Stimulated activated CD8-positive, alpha-beta memory T cell treated with anti-CD3 and anti-CD28 coated beads, Interleukin-4, amount 100 ng/mL, for 1 hour (primary cell): ENCODE measurements at places on chromosomes 2 and 18.

DNA sequence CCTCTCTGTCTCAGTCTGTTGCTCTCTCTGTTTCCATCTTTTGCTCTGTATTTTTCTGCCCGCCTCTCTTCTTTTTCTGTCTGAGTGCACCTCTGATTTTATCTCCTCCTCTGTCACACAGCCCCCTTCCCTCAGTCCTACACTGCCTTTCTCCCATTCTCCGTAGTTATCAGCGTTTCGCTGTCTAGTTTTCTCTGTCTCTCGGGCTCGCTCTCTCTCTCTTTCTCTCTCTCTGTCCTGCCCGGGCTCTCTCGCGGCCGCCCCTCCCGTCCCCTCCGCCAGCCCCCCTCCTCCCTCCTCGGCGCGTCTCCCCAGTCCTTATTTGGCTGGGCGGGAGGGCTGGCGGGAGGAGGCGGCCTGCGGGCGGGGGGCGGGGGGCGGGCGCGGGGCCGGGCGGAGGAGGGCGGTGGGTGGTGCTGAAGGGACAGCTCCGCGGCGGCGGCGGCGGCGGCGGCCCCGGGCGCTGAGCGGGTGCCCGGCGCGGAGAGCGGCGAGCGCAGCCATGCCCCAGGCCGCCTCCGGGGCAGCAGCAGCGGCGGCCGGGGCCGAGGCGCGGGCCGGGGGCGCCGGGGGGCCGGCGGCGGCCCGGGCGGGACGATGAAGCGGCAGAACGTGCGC, at the start of gene KCNK3:
Gene KCNK3, plus strand, starts transcription at position 444 of the 618 bp plus-strand sequence. Its CDS starts 154 bp downstream, at position 598.
- no peak for DNase-seq

- no peak for DNase-seq
These were observed 92.2 kb downstream of the DPP4 start for GRCh38 chr2:161981679-161982250.

DNA sequence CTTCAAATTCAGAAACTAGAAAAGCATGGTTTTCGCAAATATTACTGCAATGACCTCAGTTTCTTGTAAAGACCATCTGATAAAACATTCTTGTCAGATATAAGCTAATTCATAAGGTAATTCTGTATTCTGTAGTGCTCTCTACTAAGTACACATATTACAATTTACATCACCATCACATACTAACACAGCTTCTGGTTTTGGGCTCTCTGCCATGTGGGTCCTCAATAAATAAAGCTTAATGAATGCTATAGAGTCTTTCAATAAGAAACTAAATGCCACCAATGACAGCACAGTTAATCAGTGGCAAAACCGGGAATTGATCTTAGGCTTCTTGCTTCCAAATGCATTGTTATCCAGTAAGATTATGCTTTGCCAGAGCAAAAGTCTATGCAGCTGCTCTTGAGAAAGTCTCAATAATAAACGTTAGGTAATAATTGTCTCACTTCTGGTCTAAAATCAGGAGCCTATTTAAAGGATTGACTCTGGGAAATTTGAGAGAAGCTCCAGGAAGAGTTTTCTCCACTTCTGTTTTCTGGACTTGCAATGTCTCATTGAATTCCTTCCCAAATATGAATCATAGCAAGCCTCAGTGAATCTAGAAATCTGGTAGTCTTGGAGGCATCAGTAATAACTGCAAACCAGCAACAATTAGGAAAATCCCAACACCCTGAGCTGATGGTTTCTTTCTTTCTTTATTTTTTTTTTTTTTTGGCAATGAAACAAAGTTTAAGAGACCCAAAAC, 67.9 kb upstream of the RAPGEF4 start:
- no peak for DNase-seq

- DNase-seq: no peak
These were observed at the start of gene CSRNP3 for GRCh38 chr2:165469417-165469816. Gene CSRNP3 (plus strand): TSS chr2:165469698. CDS start chr2:165595066, 125,368 bp downstream.

DNA sequence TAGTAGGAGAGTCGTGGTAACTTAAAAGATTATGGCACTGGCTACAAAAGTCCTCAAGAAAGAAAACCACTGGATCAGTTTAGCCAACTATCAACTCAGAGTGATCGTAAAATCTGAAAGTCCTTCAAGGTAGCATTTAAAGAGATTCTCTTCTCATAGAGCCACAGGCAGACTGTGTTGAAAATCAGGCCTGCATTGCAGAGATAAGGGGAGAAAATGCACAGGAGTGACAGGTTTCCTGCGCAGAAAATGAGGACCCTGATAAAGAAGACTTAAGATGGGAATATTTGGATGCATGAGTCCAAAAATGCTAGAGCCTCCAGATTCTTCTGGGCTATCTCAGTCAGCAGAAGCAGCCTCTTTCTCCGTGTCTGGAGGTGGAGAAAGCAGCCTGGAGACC, 360.9 kb downstream of the PLCL1 start:
- no peak for DNase-seq

DNA sequence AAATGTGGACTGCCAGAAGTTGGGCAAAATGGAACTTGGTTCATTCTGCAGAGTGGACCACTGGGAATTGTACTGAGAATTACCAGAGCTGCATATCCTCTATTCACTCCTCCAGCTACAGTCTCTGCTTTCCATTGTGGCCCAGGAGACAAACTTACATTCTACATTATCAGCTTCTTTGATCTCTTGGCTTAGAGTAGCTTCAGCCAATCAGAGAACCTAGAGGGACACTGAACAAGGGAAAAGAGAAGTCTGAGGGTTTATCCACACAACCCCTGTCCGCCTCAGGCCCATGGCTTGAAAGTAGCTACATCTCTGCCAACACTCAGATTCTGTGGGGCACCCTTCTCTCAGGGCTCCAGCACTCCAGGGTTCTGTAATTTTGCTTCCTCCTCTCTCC, 251.1 kb downstream of the TRIB2 start:
- DNase-seq: no peak

DNA sequence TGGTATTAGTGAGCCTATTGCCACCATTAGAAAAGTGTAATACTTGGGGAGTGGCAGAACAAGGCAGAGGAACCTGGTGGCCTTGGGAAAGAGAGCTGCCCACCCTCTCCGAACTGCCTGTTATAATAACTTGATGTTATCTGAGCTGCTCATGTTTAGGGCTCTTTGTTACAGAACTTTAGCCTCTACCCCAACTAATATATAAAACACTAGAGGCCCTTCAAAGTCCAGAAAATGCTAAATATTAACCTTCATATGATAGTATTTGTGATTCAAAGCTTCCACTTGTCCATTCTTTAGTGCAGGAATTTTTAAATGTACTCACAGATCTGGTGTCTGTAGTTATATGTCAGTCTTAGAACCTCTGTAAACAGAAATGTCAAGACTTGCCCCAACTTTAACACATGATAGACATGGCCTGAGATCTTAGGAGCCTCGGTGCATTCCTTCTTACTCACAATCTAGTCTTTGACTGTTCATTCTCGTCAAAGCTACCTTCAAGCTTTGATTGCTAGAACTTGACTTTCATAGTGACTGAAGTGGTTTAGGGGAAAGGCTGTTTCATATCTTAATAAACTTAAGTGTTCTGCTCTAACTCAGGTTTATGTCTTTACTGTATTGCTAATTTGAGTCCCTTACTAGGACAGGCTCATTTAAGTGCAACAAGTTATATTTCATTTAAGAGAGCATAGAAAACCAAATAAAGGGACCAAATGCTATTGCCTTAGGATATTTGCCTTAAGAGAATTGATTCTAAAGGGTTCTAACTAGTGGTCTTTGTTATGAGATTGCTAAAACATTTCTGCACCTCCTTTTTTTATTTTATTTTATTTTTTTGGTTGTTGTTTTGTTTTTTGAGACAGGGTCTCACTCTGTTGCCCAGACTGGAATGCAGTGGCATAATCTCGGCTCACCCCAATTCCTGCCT, 41.6 kb downstream of the DDX1 start:
- DNase-seq: no peak

DNA sequence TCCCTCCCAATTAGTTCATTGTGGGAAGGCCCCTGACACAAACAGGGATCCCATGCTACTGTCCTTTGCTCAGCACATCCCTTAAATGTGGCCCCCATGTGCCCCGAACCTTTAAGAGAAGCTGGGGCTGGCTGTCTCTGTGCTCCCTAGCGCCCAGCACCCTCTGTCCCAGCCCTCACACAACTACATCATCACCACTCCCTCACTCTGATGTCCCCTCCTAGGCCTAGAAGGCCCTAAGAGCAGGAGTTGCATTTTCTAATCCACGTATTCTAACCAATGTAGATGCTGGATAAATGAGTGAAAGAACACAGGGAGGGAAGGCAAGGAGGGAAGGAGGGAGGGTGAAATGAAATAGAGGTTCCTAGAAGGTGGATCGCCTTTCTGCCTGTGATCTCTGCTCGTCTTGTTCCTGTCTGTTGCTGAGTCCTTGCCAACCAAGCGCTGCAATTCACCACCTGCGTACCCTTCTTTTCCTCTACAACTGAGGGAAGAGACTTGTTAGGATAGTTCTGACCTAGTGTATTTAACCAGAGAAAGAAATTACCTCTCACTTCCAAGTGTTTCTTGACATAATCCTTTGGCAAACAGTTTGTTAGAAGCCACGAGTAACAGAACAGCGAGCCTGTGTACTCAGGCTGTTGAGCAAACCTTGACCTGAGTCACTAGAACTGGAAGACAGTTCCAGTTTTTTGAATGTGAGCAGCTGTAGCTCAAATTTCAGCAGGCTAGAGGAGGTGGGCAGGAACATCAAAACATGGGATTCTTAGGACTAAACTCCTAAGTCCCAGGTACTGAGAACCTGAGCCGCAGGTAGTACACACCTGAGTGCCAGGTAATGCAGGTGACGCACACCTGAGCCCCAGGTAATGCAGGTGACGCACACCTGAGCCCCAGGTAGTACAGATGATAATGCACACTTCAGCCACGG, 181.5 kb upstream of the ID2 start:
- no peak for DNase-seq

GRCh38 chr2:111239107-111239506, 118.4 kb downstream of the BCL2L11 start:
- DNase-seq: no peak

DNA sequence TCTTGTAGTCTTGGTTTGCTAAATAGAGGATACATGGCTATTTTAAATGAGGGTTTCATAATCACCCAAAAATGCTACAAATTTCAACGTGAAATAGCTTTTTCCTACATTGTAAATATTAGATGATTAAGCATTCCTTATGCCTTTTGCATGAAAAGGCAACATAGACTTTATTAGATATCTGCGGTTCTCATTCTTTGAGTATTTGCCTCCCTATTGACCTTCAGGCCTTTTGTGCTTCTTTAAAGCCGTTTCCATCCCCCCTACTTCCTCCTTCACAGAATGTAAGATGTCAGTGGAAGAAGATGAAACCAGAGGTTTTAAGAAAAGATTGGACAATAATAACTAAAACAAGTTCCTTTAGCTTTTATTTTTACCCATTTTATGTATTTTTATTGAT, 144.1 kb downstream of the UBE2E3 start:
- no peak for DNase-seq

- no peak for DNase-seq
These were observed 75.6 kb upstream of the APCDD1 start for GRCh38 chr18:10378688-10379420.

DNA sequence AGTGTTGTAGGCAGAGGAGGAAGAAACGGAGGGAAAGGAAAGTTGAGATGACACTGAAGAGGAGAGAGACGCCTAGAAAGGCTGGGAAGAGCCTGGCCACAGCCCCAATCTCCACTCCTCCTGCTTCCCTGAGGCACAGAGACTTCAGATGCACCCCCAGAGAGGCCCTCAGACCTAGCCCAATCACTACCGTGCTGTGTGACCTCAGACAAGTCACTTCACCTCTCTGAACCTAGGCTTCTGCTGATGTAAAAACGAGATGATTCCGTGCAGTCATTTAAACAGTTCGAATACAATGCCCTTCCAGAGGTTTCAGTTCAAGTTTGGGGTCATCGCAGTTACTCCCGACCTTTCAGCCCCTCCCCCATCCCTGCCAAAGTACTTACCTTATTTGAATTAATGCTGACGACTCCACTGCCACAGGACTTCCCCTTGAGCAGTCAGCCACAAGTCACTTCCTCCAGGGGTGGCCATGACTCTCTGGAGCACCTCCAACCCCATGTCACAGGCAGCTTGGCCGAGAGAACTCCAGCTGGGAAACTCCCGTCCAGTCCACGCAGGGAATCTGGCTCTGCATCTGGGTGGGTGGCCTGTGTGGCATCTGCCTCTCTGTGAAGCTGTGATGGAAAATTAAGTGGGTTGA, 105.2 kb upstream of the ID2 start:
- DNase-seq: no peak

DNA sequence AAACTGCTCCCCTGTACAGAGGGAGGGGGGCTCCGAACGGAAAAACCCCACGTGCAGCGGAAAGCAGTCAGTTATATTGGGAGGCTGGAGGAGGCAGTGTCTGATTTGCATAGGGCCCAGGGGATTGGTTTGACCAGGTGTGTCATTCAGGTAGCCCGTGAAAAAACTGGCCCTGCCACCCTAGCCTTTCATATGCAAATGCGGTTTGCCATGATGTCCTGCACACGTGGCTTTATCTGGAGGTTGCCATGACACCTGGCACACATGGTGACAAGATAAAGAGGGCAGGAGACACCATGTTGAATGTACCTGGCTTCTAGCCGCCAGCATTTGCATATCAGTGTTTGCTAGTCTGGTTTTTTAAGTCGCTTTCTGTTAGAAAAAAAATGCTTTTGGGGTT, 20.5 kb downstream of the SLC25A52 start:
- DNase-seq: no peak

GRCh38 chr18:7626175-7626921, 59.2 kb downstream of the PTPRM start:
- no peak for DNase-seq
